Epithelial cell of umbilical artery (primary cell): ENCODE measurements at places on chromosomes 5 and 9. TPM values are rescaled to one million over a fixed set of nuclear protein-coding genes. Genes with fewer than 3 reads are reported as not detected.

Gene KYAT1
- total RNA-seq: 10.8 and 11.7 TPM in 2 replicates

Gene PDGFRB
- 0.97 and 11.9 TPM in 2 replicates for total RNA-seq

Gene ANKRD33B
- 3.2 and 7.4 TPM in 2 replicates for total RNA-seq

Gene SYK
- not detected in 2 replicates for total RNA-seq

Gene CCL19
- total RNA-seq: not detected in 2 replicates

Gene AK8
- 0.30 and 0.32 TPM in 2 replicates for total RNA-seq

Gene S1PR3
- 1.8 and 2.9 TPM in 2 replicates for total RNA-seq

Gene TBC1D9B
- 40.4 and 41.9 TPM in 2 replicates for total RNA-seq

Gene APBA1
- total RNA-seq: 0.91 and 1.6 TPM in 2 replicates

Gene ZCCHC7
- 17.2 and 18.4 TPM in 2 replicates for total RNA-seq

Gene RHOBTB3
- 67.3 and 72.4 TPM in 2 replicates for total RNA-seq

Gene OR1Q1
- not detected in 2 replicates for total RNA-seq

Gene LCN2
- not detected in 2 replicates for total RNA-seq

Gene FOXD4L6
- 0.15 TPM in 1 of 2 replicates, not detected in the other for total RNA-seq

Gene PRRT1B
- total RNA-seq: not detected in 2 replicates

Gene KCNV2
- not detected in 2 replicates for total RNA-seq

Gene AMACR
- total RNA-seq: 9.4 and 13.2 TPM in 2 replicates

Gene GABRP
- total RNA-seq: 0.32 and 0.61 TPM in 2 replicates

Gene FRRS1L
- total RNA-seq: not detected in 2 replicates

Gene RNF44
- 1.2 and 4.2 TPM in 2 replicates for total RNA-seq

Gene PCDHGA8
- 0.46 and 0.97 TPM in 2 replicates for total RNA-seq

Gene SLC1A3
- total RNA-seq: 0.32 and 1.2 TPM in 2 replicates

Gene WNK2
- total RNA-seq: not detected in 2 replicates

Gene NME5
- total RNA-seq: 0.65 and 1.1 TPM in 2 replicates

Gene ANKRA2
- 11.9 and 12.3 TPM in 2 replicates for total RNA-seq

Gene TMEM252
- total RNA-seq: not detected in 2 replicates

Gene MYMK
- not detected in 2 replicates for total RNA-seq

Gene F12
- total RNA-seq: 1.3 and 1.7 TPM in 2 replicates

Gene RMI1
- total RNA-seq: 8.8 and 9.7 TPM in 2 replicates

Gene TMEM215
- not detected in 2 replicates for total RNA-seq

Gene SLC45A2
- not detected in 2 replicates for total RNA-seq

Gene PTGS1
- under 0.01 and 0.91 TPM in 2 replicates for total RNA-seq

Gene PCDHGA4
- 1.7 and 1.9 TPM in 2 replicates for total RNA-seq

Gene QRFP
- not detected in 2 replicates for total RNA-seq

Gene MAST4
- total RNA-seq: 24.0 and 27.0 TPM in 2 replicates

Gene AOPEP
- 32.2 and 66.9 TPM in 2 replicates for total RNA-seq

Gene PRR16
- total RNA-seq: 0.32 and 1.2 TPM in 2 replicates

Gene SH3PXD2B
- total RNA-seq: 10.6 and 15.9 TPM in 2 replicates

Gene ADAMTSL2
- under 0.01 TPM in 1 of 2 replicates, not detected in the other for total RNA-seq

Gene SNCAIP
- total RNA-seq: 12.7 and 19.8 TPM in 2 replicates

Gene HSD17B4
- 175 and 189 TPM in 2 replicates for total RNA-seq

Gene PCDHB13
- total RNA-seq: 0.15 and 0.65 TPM in 2 replicates

Gene ZNG1E
- total RNA-seq: 36.4 and 55.9 TPM in 2 replicates

Gene PCDHGA1
- total RNA-seq: under 0.01 and 0.32 TPM in 2 replicates

Gene ERBIN
- total RNA-seq: 44.2 and 49.5 TPM in 2 replicates

Gene PCDHB6
- not detected in 2 replicates for total RNA-seq

Gene SLC6A19
- not detected in 2 replicates for total RNA-seq

Gene RANBP3L
- not detected in 2 replicates for total RNA-seq

Gene F2R
- 144 and 181 TPM in 2 replicates for total RNA-seq

Gene SPATA31E1
- total RNA-seq: not detected in 2 replicates

Gene ANGPTL2
- 8.4 and 14.7 TPM in 2 replicates for total RNA-seq

Gene OLFML2A
- total RNA-seq: 0.30 and 0.32 TPM in 2 replicates

Gene HTR1A
- not detected in 2 replicates for total RNA-seq
